ENCODE measurements at places on chromosomes 7 and 10.

DNA sequence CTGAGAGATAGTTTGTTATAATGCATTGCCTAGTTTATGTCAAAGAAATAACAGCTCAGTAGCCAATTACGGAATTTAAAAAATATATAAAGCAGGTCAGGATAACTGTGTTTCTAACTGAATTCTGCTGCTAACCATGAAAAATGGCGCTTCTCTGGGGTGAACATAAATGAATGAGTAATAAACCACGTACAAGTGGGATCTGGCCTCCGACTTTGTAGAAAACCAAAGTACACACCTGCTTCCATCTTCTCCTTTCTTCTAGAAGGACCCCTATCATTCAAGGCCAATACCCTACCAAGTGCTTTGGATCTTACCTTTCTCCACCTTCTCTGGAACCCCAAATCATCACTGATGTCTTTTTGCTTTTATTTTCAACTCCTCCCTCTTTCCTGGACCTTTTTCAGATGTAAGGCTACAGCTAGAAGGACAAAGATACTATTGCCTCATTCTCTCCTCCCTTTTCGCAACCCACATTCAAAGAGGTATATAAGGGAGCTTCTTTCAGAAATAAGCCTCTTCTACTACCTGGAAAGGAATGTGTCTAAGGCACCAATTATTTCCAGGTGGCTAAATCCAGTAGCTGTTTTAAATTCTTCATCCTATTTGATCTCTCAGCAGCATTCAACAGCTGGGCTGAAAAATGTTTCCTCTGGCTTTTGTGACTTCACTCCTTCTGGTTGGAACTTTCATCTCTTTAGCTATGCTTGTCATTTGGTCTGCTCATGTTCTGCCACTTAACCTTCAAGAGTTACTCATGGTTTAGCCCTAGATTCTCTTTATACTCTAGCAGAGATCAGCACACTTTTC lies 37.7 kb downstream of the NAMPT start:
- DNase-seq = no peak

DNA sequence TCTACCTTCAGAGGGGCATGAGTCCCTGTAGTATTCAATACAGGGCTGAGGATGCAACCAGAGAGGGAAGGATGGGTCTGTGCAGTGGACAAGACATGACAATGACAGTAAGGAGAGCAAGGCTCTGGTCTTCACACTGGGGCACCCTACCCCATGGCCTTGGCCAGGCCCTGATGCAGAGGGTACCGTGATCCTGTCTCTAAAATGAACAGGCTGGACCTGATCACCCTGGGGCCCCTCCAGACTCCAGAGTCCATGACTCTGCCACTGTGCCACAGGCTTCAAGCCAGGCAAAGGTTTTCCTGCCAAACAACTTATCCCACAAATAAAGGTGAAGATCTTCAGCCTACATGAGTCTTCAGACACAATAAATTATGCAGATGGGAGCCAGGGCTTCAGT lies 4.9 kb downstream of the MAT1A start:
- no peak for DNase-seq

DNA sequence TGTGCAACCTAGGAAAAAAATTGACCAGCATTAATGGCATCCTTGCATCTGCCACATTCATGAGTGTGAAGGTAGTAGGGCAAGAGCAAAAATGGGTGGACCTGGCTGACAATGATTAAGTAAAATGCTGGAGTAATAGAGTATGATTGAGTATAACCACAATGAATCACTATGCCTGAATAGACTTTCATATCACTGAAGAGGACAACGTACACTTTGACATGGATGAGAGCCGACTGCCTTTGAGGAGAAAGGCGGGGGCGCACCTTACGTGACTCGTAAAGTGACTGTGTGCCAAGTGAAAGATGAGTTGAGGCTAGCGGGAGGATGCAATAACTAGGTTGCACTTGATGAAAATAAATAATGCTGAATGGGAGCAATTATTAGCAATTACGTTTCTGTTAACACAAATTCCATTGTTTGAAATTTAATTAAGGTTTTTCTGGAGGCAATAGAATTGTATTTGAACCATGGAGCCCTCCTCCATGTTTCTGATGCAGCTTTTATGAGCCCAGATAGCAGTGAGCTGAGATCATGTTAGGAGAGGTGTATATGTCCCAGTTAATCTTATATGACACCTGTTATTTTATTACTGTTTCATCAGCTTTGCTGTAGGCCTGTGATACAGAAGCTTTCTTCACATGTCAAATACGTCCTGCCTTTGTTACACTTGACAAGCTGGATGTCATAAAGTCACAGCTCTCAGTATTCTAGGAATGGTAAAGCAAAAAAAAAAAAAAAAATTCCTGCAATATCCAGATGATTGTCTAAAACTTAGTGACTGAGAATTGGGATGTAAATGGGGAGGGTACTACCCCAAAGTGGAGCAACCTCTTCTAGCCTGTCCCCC lies 596.5 kb downstream of the NXPH1 start:
- no peak for DNase-seq

DNA sequence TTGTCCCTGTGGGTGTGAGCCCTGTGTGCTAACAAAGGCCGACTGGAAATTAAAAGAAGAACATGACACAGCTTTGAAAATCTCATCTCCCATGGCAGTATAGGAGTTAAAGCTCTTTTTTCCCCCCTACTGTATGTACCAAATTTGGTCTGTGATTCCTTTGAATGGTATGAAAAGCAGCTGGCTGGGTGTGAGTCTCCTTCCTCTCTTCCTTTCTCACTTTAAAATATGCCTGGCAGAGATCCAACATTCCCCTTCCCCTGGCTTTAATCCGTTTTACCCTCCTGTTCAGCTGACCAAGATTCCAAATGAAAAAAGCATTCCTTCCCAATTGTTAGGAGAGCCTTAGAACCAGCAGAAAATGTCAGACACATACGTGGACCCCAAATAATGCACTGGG lies 225.0 kb upstream of the CELF2 start:
- no peak for DNase-seq

DNA sequence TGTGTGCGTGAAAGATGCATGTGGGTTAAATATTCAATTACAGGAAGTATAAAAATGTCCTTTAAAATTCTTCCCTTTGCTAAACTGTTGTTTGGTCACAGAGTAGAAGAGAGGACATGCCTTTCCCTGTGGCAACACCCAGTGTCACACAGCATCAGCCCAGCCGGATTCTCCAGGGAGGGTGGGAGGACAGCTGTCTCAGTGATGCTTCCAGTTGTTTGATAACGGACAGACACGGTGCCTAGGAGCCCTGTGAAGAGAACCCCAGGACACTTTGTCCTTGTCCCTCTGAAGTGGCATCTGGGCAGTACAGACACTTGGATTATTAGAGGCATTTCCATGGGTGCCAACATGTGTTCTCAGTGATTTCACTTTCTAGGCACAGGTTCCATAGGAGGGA lies 306.6 kb upstream of the LRGUK start:
- no peak for DNase-seq

GRCh38 chr7:25381818-25382589 lies 153.7 kb upstream of the NPVF start:
- no peak for DNase-seq

DNA sequence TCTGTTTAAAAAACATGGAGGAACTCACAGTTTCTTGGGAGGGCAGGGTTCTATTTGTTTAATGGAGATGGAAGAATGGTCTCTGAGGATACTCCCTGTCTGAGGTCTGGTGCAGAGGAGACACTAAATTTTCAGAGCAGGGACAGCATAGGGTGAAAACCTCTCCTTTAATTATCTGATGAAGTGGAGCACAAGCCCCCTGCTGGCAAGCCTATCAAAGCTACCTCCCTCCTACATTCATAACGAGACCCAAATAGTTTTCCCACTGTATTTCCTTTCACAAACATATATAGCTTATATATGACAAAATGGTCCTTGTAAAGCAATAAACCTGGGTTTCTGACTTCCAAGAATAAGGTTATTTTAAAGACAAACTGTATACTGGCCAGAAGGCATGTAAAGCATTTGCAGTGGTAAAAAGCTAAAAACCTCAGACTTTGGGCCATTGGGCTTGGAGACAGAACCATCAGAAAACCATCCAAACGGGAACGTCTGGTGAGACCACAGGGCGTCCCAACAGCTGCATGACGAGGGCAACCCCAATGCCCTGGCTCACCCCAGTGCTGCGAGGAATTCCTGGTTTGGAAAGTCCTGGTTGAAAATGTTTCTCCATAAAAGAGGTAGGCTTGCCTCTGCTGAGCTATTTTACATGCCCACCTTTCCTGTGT lies 201.3 kb downstream of the FANK1 start:
- DNase-seq = no peak

DNA sequence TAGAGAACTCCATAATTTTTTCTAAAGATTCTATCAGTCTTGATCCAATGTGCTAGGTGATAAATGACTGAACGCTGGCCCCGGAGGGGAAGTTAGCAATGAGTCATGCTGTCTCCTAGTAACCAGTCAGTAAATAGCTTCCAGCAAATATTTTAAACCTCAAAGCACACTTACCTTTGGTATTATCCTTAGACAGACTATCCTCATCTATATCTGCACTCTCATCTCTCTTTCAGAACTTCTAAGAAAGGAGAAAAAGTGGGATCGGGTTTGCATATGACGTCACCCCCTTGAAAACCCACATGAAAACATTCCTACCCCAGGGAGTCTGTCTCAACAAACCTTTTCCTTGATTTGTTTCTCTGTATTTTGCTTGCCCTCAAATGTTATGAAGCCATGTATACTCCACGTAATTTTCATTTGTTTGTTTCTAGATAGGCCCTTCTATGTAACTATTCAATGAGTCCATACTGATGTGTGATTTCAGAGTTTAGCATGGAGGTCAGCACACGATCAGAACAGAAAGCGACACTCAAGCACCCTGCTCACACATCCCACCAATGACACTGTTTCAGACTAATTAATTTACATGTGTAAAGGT lies 174.9 kb upstream of the NRP1 start:
- peak; percentile 2 for DNase-seq

- DNase-seq = no peak
These were observed 444.6 kb downstream of the KCNMA1 start for GRCh38 chr10:77193001-77193400.

- DNase-seq = no peak
These were observed 142.7 kb downstream of the TNS3 start for GRCh38 chr7:47439181-47439667.

DNA sequence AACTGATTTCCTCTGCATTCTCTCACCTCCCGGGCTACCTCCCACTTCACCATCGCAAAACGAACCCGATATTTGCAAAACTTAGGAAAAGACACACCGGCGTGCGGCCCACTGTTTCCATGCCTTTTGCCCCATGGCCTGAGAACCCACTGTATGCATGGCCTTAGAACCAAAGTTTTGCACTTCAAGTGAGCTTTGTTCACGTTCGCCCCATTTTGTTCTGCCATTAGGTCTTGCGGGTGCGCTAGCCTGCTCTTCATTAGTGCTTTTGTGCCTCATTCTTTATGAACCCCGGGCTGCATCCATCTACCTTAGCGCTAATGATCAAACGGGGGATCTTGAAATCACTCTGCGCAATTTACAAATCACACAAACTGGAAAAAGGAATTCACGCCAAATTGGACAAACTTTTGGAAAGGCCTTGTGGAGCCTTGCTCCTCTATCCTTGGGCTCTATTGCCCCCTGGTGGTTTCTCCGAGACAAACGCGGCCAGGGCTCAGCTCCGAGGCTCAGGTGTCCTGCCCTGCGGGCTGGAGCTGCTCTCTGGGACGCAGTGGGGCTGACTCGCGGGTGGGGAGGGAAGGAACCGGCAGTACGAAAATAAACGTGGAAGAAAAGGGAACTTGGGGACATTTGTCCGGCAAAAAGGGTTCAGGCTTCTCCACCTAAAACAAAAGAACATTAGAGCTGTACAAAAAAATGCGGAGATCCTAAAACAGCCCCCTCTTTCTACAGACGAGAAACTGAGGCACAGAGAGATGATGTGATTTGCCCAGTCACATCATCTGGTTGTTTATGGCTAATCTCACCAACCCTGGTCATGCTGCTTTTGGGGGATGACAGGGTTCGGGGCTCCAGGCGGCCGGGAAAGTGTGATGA lies 300.4 kb upstream of the NFE2L3 start:
- DNase-seq = peak; percentile 59

DNA sequence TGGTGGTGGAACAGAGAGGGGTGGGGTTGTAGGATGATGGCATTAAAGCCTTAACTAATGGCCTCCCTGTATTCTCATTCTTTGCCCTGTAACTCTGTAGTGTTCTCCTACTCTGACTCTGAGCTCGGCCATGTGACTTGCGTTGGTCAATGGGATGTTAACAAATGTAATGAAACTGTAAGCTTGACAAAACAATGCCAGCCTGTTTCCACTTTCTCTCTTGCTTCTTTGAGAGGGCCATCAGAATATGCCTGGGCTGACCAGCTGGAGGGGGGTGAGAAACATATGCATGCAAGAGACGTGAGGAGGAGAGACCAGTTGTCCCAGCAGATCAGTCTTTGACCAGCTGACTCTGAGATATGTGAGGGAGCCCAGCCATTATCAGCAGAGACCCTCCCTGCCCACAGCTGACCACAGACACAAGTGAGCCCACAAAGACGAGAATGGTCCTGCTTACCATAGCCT lies 100.6 kb downstream of the ICA1 start:
- no peak for DNase-seq

GRCh38 chr10:80356563-80356988 lies at the start of the genes DYDC1 and DYDC2:
Gene DYDC1, minus strand, starts transcription at chr10:80356755. Its CDS starts 4,154 bp downstream, at chr10:80352601.
Gene DYDC2, plus strand, starts transcription at chr10:80356781. Its CDS starts 5,663 bp downstream, at chr10:80362444.
- DNase-seq = peak; percentile 42

- no peak for DNase-seq
These were observed 4.6 kb upstream of the FAM170B start for GRCh38 chr10:49138361-49138891.

DNA sequence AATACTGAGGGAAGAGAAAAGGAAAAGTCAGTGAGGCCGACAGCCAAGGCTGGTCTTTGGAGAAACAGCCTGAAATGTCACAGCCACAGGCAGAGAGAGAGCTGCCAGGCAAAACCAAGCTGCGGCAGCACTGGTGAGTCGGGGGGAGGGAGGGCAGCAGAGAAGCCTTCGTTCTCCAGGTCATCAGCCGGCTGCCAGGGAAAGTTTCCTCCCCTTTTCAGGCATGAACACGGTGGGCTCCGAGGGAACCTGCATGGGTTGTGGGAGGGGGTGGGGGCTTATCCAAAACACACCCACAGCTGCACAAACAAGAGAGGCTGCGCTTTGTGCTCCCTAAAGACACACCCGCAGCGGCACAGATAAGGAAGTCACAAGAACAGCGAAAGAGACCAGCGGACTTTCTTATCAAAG lies 62.3 kb upstream of the NKX6-2 start:
- DNase-seq = no peak

DNA sequence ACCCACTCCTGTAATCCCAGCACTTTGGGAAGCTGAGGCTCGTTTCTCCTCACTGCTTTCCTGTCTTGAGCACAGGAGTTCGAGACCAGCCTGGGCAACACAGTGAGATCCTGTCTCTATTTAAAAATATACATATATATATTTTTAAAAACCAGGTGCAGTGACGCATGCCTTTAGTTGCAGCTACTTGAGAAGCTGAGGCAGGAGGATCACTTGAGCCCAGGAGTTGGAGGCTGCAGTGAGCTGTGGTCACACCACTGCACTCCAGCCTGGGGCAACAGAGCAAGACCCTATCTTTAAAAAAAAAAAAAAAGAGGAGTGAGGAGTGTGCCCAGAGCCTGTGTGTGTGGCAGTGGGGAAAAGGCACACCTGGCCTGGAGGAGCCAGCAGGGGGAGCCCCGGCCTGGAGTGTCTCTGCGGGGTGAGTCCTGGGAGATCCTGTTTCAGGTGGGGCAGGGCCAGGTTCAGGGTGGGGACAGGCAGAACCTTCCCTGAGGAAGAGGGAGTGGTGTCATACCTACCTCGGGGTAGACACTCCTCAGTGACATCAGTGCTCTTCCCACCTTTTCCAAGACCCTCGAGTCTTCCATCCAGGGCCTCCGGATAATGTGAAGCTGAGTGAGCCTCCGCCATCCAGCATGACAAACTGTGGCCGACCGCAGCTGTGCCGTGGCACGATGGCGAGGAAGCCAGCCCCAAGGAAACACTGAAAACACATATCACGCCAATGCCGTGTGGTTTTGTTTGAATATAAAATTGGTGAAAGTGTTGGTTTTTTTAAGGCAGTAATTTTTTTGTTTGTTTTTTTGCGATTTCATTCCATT lies 9.0 kb upstream of the ARPC1B start:
- DNase-seq = peak; percentile 74
